Hair follicular keratinocyte (primary cell): ENCODE measurements at places on chromosomes 7 and 10. TPM values are rescaled to one million over a fixed set of nuclear protein-coding genes. Genes with fewer than 3 reads are reported as not detected.

Gene CYP2E1
- total RNA-seq: not detected in 2 replicates

Gene INHBA
- total RNA-seq: 28.7 and 121 TPM in 2 replicates

Gene C10orf67
- 0.34 TPM in 1 of 2 replicates, not detected in the other for total RNA-seq

Gene TMEM106B
- 21.9 and 53.8 TPM in 2 replicates for total RNA-seq

Gene FAS
- 24.7 and 25.5 TPM in 2 replicates for total RNA-seq

Gene OPN1SW
- not detected in 2 replicates for total RNA-seq

Gene PILRB
- total RNA-seq: 6.9 and 10.9 TPM in 2 replicates

Gene CLIP2
- 18.0 and 38.4 TPM in 2 replicates for total RNA-seq

Gene BHLHA15
- 1.2 and 3.3 TPM in 2 replicates for total RNA-seq

Gene TMEM236
- 0.04 and 0.08 TPM in 2 replicates for total RNA-seq

Gene CALHM3
- not detected in 2 replicates for total RNA-seq

Gene FMC1
- total RNA-seq: 11.6 and 14.5 TPM in 2 replicates

Gene SFXN2
- 5.6 and 6.0 TPM in 2 replicates for total RNA-seq

Gene OR2A42
- not detected in 2 replicates for total RNA-seq

Gene AKR1D1
- not detected in 2 replicates for total RNA-seq

Gene PAPOLB
- total RNA-seq: not detected in 2 replicates

Gene ASIC3
- total RNA-seq: 1.8 TPM in 1 of 2 replicates, not detected in the other

Gene PILRA
- total RNA-seq: not detected in 2 replicates

Gene SFTPA1
- total RNA-seq: not detected in 2 replicates

Gene KLF6
- 40.5 and 65.8 TPM in 2 replicates for total RNA-seq

Gene GPNMB
- total RNA-seq: 1.9 and 2.9 TPM in 2 replicates

Gene RHBDD2
- total RNA-seq: 26.7 and 30.0 TPM in 2 replicates

Gene TRUB1
- 16.9 and 25.3 TPM in 2 replicates for total RNA-seq

Gene IFIT1B
- not detected in 2 replicates for total RNA-seq

Gene MYOF
- total RNA-seq: 116 and 123 TPM in 2 replicates

Gene TBXAS1
- 0.57 TPM in 1 of 2 replicates, not detected in the other for total RNA-seq

Gene INMT
- total RNA-seq: not detected in 2 replicates

Gene NPTX2
- 0.47 and 3.6 TPM in 2 replicates for total RNA-seq

Gene TEX47
- not detected in 2 replicates for total RNA-seq

Gene ZPBP
- not detected in 2 replicates for total RNA-seq
